ENCODE measurements at places on chromosomes 3 and 15.

DNA sequence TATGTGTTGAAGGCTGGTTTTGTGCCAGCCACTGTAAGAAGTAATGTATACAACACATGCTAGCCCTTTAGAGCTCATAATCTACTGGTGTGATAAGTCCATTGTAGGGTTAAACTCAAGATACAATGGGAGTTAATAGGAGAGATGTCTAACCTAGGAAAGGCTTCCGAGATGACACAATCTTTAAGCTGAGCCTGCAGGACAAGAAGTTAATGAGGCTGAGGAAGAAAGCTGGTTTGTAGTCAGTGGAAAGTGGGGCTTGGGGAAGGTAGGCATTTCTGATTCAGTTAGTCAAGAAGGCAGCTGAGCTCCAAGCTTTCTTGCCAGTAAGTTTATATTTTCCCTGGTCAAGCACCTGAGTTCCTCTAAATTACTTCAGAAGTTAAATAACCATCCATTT, 83.0 kb upstream of the TGFBR2 start:
- DNase-seq: no peak

- DNase-seq: no peak
These were observed 263.4 kb upstream of the ST8SIA2 start for GRCh38 chr15:92130244-92130643.

- DNase-seq: no peak
These were observed 85.5 kb downstream of the B3GNT5 start for GRCh38 chr3:183338520-183338919.

DNA sequence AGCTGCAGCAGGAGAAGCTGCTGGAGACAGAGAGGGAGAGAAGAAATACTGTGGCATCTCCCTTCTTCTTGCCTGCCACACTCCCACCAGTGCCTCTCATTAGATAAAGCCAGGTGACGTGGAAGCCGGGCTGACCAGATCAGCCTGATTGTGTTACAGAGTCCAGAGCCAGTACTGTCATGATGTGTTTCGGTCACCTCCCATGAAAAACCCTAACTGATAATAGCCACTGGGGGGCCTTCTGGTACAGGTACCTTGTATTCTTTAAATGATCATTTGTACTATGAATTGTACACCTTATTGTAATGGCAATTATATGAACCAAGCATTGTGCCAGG, 125.8 kb upstream of the TMEM108 start:
- DNase-seq: no peak

DNA sequence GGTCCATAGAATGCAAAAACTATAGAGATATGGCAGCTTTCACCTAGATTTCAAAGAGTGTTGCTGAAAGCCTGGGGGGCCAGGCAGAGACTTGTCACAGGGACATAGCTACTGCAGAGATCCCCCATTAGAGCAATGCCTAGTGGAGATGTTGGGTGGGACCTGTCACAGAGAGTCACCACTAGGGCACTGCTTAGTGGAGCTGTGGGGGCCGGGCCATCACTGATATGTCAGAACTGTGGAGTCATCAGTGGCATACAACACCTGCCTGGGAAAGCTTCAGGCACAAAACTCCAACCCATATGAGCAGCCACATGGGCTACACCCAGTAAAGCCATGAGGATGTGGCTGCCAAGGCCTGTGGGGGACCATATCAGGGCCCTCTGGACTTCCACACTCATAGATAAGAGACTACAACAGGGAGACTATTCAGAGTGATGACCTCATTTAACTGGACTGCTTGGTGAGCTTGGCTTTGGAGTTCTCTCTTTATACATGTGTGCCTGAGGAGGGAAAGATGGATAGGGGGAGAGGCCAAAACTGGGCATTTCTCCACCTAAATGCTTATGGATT, 176.3 kb downstream of the ZNF621 start:
- DNase-seq: no peak

DNA sequence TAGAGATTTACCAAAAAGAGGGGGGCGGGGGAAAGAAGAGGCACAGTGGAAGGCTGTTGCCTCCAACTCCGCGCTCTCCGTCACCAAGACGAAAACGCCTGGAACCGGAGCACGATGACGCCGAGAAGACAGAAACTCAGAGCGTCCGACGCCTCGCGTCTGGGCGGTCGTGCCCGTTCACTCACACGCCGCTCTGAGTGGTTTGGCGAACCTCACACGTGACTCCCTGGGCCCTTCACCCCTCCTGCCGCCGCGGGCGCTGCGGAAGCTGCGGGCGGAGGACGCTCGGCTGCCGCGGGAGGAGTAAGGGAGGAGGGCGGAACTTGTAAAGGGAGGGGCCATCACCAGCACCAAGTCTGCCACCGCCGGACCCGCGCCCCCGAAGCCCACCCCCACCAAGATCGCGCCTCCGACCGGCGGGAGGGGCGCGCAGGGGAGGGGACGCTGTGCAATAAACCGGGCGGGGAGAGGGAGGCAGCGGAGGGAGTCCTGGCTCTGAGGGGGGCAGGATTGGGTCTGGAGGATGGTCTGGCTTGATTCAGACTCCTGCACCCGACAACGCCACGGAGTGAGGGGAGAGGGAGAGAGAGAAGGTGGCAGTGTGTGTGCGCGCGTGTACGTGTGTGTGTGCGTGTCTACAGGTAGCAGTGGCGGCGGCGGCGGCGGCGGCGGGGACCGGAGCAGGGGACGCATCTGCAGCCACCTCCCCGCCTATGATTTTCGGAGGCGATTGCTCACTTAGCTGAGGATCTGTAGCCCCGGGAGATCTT, 1.9 kb upstream of the NLGN1 start:
- DNase-seq: peak; percentile 88

- peak; percentile 11 for DNase-seq
These were observed 117.1 kb upstream of the GOLIM4 start for GRCh38 chr3:168212664-168213285.

Measured in pons (tissue), 1 donor.